ENCODE measurements at places on chromosomes 16 and 17. TPM values are rescaled to one million over a fixed set of nuclear protein-coding genes. Genes with fewer than 3 reads are reported as not detected.

DNA sequence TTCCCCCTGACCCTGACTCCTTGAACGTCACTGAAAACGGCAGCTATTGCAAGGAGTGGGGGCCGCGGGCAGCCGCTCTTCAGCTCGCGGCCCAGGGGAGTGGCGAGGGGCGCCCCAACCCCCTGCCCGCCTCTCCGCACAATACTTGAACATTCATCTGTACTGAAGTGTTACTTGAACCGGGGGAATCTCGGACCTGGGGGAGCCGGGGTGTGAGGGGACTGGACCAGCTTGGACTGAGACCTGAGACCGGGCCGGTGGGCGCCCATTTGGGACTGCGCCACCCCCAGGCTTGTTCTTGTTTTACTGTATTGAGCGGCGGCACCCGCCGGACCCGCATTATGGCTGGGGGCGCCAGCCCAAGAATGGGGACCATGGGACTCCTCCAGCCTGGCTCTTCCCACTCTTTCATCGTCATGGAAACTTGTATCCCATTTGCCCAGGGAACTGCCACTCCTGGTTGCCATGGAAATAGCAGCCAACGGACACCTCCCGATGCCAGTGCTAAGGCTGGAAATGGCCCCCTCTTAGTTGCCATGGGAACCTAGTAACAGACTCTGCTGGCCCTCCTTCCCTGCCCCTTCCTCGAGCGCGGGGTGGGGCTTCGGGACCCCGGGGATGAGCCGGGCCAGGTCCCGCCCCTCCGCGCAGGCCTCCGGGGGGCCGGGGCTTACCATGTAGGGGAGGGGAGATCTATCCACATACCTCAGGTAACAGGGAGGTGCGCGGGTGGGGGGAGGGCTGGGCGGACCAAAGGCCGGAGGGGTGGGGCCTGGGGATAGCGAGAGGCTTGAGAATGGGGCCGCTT is 805 bp upstream of the ORAI3 start:
- DNase-seq = peak; percentile 99

DNA sequence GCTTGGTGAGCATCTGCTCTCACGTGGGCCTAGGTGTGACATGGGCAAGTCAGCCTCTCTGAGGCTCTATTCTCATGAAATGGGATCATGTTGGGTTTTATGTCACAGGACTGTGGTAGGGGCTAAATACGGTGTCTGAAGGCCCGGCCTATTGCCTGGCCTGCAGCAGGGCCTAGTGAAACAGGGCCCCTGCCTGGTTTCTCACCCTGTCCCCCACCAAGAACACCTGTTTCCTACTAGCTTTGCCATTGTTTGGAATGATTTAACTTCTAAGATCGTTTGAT is 29.1 kb downstream of the POLR3E start:
- DNase-seq = no peak

DNA sequence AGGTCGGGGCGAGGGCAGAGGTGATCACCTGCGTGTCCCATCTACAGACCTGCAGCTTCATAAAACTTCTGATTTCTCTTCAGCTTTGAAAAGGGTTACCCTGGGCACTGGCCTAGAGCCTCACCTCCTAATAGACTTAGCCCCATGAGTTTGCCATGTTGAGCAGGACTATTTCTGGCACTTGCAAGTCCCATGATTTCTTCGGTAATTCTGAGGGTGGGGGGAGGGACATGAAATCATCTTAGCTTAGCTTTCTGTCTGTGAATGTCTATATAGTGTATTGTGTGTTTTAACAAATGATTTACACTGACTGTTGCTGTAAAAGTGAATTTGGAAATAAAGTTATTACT is 28.9 kb downstream of the STH start:
- no peak for DNase-seq

The CRYM gene
- polyA plus RNA-seq = 12.0 TPM

The MMP15 gene
- 20.3 TPM for polyA plus RNA-seq

GRCh38 chr16:2061023-2061422 is 13.2 kb downstream of the TSC2 start:
- DNase-seq = no peak

- DNase-seq = no peak
Measured at GRCh38 chr17:50817838-50818237, 17.5 kb upstream of the WFIKKN2 start.

The AGRP gene
- not detected for polyA plus RNA-seq

The ATXN1L gene
- 38.9 TPM for polyA plus RNA-seq

DNA sequence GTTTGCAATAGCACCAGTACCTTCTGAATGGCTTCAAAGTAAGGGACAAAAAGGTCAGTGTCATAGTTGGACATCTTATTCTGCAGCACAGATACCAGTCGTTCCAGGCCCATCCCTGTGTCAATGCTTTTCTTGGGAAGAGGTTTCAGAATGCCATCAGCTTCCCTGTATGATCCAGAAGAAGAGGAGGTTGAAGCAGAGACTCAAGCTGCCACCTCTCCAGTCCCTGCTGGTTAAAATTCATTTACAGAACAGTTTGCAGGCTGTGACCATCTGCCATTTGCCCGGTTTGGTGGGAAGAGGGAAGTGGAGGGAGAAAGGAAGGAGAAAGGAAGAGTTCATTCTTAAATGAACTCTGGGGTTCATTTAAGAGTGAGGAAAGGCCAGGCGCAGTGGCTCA is 18.4 kb upstream of the EXOSC6 start:
- DNase-seq = no peak

GRCh38 chr16:89953671-89954406 is 5.3 kb downstream of the DEF8 start:
- DNase-seq = no peak

- DNase-seq = no peak
Measured at GRCh38 chr17:77472468-77473310, 331.9 kb downstream of the SEC14L1 start.

DNA sequence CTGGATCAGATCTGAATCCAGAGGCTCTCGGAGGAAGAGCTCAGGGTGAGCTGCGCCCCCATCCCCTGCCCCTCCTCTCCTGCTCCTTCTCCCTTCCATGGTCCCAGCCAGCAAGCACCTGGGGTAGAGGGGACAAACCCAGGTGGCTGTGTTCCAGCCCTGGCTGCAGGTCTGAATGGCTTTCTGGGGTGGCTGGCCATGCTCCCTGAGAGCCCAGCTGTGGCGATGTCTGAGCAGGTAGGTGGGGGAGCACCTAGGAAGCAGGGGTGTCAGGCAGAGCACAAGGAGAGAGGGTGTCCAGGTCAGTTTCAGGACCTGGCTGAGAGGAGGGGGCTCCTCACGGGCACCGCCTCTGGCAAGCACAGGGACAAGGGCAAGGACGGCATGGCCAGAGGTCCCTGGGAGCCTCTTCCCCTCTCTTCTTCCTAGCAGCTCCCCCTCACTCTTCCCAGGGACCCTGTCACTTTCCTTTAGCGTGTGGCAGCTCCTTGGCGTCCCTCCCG is 310.0 kb downstream of the SEC14L1 start:
- DNase-seq = no peak

DNA sequence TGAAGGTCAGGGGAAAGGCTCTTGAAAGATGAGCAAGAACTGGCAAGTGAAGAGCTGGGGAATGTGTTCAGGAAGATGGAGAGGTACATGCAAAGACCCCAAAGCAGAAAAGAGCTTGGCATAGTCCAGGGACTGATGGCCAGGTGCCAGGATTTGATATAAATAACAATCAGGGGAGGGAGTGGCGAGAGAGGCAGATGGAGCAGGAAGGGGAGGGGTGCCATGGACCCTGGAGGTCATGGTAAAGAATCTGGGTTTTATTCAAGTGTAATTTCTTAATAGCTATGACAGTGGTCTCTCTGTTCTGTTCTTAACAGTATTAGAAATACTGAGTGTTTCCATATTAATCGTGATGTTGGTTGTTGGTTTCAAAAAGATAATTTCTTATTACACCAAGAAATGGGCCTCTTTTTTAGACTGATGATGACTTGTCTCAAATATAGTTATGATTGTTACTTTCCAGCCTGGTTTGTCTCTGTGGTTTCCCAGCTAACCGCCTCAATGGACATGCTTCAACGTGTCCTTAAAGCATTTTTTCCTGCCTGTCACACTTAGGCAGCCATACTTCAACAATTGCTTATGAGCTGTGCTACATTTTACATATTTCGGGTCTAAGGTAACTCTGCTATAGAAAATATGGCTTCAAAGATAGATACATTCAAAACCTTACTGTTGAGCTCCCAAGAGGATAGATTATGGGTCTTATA is 49.4 kb downstream of the MYH10 start:
- no peak for DNase-seq

- no peak for DNase-seq
Measured at GRCh38 chr16:18932243-18932987, 6.2 kb upstream of the SMG1 start.

The STAT5A gene
- 4.9 TPM for polyA plus RNA-seq

DNA sequence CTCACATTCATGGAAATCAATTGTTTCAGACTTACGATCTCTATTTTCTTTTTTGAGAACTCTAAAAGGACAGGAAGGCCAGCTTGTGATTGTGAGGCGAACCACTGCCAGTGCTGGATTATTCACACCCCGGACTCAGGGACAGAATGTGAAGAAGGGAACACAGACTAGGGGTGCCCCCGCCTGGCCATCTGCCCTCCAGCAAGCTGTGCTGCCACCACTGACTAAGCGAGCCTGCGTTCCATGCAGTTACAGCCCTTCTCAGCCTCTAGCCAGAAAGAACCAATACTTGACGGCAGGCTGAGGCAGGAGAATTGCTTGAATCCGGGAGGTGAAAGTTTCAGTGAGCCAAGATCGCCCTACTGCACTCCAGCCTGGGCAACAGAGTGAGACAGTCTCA is 2.8 kb downstream of the HAGH start:
- no peak for DNase-seq

GRCh38 chr17:5050278-5050677 is 15.1 kb upstream of the SLC52A1 start:
- DNase-seq = peak; percentile 35

The GAST gene
- not detected for polyA plus RNA-seq

- no peak for DNase-seq
Measured at GRCh38 chr16:75319513-75320411, 68.3 kb upstream of the BCAR1 start.

The ANKRD40CL gene
- polyA plus RNA-seq = 0.13 TPM

The TMEM238L gene
- polyA plus RNA-seq = 3.3 TPM

The JPH3 gene
- polyA plus RNA-seq = 1.1 TPM

- peak; percentile 8 for DNase-seq
Measured at GRCh38 chr16:30813821-30814189, 26.8 kb upstream of the ZNF629 start.

DNA sequence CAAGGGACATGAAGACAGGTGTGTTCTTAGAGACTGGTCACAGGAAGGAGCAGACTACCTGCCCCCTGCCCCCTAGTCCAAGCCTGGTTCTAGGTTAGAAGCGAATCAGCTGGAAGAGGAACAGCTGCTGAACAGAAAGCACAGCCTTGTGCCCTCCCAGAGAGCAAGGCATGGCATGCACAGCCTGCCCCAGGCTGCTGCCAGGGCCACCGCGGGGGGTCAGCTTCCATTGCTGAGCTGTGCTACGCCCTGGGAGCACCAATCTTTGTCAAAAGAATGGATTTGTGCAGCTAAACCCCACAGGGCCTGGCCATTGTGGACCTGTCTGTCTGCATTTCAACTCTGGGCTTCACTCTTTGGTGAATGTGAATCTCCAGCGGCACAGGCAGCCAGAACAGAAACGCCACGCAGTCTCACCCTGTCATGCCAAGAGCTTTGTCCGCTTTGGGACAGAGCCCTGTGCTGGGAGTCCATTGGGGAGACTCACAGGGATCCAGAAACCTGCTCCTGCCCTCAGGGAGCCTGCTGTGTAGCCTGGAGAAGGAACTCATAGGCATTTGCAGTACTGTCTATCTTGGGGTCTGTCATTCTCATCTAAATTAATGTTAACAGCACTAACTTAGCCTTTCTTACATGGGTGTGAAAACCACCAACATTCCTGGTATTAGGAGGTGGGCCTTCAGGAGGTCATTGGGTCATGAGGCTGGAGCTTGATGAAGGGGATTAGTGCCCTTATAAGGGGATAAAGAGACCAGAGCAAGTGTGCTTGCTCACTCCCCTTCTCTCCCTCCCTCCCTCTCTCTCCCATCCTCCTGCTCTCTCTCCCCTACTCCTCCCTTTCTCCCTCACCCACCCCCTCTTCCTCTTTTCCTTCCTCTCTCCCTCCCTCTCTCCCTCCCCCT is 25.6 kb upstream of the CDRT4 start:
- DNase-seq = no peak

The ODAD4 gene
- polyA plus RNA-seq = 5.9 TPM

DNA sequence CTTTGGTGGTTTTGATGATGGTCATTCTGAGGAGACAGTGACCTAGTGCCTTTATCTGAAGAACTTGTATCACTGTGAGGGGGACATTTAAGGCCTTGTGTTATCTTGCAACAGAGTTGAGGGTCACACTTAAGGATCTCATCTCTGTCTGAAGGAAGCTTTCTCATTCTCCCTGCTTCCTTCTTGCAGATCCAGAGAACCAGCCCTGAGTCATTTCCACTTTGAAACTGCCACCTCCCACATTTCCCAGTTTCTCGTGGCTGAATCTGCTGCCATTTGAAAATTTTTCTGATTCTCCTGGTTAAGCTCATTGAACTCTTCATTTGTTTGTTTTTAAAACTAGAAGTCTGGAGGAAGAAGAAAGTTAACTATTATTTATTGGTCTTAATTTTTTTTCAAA is 190.2 kb upstream of the CDH11 start:
- DNase-seq = no peak

DNA sequence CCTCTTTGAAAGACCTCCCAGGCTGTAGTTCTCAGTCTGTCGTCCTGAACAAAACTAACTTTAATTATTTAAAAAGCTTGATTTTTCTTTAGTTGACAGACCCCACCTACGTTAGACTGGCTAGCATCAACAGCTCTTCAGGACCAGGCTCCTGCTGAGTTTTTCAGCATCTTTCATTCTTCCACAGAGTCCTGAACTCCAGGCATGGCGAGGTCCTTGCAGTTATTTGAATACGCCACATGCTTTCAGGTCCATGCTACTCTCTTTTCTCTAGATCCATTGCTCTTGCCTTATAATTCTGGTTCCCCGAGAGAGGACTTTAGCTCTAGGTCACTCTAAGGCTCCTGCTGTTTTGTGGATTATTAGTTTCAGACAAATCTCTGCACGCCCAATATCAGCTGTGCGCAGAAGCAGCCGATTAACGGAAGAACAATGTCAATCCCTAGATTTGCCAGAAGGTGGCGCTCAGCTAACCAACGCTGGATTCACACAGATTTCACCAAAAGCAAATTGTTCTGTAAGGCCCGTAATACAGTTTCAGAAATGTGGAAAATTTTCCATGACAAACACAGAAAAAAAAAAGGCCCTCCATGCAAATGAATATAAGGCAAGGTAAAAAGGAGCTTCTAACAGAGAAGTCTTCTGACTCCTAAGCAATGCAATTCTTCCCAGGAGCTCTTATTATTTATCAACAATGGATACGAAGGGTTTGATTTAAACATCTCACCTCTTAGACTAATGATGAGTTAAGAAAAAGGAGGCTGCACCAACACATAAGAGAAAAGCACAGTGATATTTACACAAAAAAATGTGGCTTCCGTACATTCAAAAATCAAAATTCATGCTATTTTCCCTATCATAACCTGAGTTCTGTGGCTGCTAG is 33.5 kb upstream of the BCO1 start:
- DNase-seq = peak; percentile 43

The HEATR9 gene
- 0.16 TPM for polyA plus RNA-seq

- DNase-seq = no peak
Measured at GRCh38 chr17:73099511-73099910, 7.0 kb upstream of the SLC39A11 start.

The RHBDL1 gene
- 2.5 TPM for polyA plus RNA-seq

Data from renal pelvis (tissue), 12 donors.